ENCODE measurements at places on chromosomes 5 and 9. TPM values are rescaled to one million over a fixed set of nuclear protein-coding genes. Genes with fewer than 3 reads are reported as not detected.

Gene TAF11L10
- total RNA-seq: not detected

Gene PCDHA9
- not detected for total RNA-seq

Gene TMEFF1
- total RNA-seq: not detected

Gene LCP2
- total RNA-seq: 387 TPM

Gene ZNF484
- total RNA-seq: 15.7 TPM

Gene SEPTIN8
- total RNA-seq: 10.5 TPM

- DNase-seq: peak; percentile 21
Measured at GRCh38 chr5:128084228-128085167, 932 bp downstream of the SLC12A2 start.

- DNase-seq: no peak
Measured at GRCh38 chr5:7548596-7548995, 152.7 kb downstream of the ADCY2 start.

DNA sequence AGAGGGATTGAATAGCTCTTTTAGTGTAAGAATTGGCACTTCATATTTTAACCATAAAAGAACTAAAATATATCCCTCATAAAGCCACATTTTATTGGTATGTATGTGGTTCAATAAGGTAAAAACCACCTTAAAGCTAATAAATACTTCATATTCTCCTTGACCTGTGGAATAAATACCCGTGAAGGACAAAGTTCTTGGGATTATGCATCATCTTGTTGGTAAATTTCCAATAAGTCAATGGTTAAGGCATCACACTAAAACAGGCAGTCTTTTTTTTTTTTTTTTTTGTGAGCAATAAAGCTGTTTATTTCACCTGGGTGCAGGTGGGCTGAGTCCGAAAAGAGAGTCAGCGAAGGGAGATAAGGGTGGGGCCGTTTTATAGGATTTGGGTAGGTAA, 161.9 kb downstream of the SNCAIP start:
- no peak for DNase-seq

DNA sequence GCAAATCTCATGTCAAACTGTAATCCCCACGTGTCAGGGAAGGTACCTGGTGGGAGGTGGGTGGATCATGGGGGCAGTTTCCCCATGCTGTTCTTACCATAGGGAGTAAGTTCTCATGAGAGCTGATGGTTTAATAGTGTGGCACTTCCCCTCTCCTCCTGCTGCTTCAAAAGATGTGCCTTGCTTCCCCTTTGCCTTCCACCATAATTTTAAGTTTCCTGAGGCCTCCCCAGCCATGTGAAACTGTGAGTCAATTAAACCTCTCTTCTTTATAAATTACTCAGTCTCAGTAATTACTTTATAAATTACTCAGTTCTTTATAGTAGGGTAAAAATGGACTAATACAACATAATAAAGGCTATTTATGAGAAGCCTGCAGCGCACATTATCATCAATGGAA, 7.1 kb upstream of the CNTRL start:
- DNase-seq: no peak

GRCh38 chr5:1555011-1555807, 31.4 kb upstream of the LPCAT1 start:
- DNase-seq: no peak

GRCh38 chr5:143319437-143320227, 83.9 kb downstream of the NR3C1 start:
- no peak for DNase-seq

DNA sequence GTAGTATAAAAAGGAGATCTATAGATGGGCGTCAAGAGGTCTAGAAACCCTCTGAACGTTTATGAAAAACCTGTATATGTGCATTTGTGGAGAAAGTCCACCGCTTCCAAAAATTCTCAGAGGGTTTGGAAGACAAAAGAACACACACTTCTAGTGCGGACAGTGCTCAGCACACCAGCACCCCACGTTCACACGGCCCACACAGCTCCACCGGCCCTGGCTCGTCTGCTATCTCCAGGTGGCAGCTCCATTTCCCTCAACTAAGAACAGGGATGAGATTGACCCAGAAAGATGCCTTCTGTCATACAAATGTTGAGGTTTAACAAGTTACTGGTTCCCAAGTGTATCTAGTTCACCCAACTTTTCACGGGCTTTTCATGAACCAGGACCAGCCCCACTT, 255.1 kb downstream of the NR2F1-AS1 start:
- no peak for DNase-seq

Measured in T-cell (primary cell).